ENCODE measurements at places on chromosomes 6 and 20.
A peak's percentile ranks its signal among the peaks of the same experiment; 100 is the strongest.

DNA sequence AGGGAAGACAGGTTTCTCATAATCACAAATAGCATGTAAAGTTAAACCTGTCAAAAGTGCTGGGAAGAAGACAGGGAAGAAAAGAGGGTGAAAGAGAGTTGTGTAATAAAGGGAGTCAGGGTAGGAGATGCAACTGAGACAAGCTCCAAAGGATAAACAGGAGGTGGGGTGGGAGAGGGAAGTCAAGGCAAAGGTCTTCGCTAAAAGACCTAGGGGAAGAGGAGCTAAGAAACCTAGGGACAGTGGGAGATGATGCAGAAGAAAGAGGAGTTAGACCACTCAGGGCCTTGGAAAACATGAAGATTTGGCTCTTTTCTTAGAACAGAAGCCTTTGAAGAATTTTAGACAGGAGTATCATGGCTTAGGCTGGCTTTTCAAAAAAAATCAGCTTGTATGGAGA, 7.0 kb downstream of the PRR3 start:
- no peak for DNase-seq

DNA sequence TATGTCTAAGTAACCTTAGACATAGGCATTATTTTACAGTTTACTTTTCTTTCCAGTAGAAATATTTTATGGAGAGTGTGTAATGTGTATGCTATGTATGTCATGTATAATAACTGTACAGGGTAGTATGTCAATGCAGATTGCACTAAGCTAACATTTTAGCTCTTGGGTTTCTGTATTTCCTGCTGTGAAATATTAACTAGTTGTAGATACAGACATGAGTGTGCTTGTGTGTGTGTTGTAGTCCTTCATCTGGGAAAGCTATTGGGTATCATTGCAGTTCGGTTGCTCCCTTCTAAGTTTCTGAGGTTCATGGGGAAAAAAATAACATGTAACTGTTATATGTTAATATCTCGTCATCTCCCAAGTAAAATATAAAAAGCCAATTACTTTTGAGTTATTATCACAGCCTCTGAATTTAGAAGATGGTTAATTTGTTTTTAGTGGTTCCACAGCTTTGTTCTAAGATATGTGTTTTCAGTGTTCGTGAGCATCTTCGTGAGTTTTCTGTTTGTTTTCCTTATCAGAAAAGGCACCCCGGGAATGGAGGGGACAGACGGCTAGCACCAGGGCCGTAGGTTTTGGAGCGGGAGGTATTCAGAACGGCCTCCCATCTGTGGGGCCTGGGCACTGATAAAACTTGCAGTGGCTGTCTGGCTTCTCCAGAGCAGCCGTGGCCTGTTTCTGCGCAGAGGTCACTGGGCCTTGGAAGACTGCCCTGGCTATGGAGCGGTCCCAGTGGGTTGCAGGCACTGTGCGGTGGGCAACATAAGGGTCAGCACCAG, 215.0 kb downstream of the ARID1B start:
- no peak for DNase-seq

- no peak for DNase-seq
These were observed 23.9 kb upstream of the TOP1 start for GRCh38 chr20:41004531-41005360.

DNA sequence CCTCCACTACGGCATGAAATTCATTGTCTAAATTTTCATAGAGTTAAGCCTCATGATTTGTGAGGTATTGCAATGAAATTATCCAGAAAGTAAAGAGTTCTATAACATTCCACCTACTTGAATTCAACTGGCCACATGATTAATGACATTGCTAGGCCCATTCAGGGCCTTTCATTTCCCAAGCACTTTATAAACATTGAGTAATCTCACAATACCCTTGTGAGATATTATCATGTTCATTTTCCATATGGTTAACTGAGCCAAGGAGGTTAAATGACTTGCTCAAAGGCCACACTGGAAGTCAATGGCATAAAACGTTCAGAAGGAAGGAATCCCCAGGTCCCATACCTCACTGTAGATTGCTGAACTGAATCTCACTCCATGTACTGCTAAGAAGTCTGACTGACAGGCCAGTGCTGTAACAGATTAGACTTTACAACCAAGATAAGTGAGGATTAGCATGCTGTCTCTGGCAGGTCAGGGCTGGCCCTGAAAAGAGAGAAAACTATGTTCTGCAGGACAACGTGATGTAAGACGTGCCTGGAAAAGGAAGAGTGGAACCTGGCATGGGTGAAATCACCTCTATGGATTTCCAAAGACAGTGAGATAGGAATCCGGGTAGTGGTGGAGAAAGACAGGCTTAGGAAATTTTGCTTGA, 75.9 kb upstream of the SPACA1 start:
- DNase-seq = no peak

- no peak for DNase-seq
These were observed 11.3 kb upstream of the TRAM2 start for GRCh38 chr6:52588087-52588709.

- DNase-seq = no peak
These were observed 444.6 kb upstream of the DEFB115 start for GRCh38 chr20:30812739-30813411.

DNA sequence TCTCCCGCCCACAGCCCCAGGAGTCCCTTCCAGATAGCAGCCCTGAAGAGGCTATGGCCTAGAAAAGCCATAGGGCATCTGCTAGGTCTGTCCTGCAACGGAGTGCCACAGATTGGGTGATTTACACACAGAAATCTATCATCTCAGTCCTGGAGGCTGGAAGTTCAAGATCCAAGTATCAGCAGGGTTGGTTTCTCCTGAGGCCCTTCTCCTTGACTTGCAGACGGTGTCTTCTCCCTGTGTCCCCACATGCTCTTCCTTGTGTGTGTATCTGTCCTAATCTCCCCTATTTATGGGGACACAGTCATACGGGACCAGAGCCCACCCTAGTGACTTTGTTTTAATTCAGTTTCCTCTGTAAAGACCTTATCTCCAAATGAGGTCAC, 15.3 kb downstream of the FOXF2 start:
- DNase-seq = no peak

- DNase-seq = no peak
These were observed 56.1 kb downstream of the VSTM2L start for GRCh38 chr20:37958856-37959520.

- DNase-seq = peak; percentile 9
These were observed 21.7 kb downstream of the SMLR1 start for GRCh38 chr6:130848945-130849344.

GRCh38 chr6:149324428-149324827, 6.9 kb downstream of the TAB2 start:
- no peak for DNase-seq

GRCh38 chr6:9248133-9248532, 812.8 kb upstream of the SLC35B3 start:
- no peak for DNase-seq

- no peak for DNase-seq
These were observed 16.0 kb upstream of the FBXO30 start for GRCh38 chr6:145830612-145831011.

- DNase-seq = no peak
These were observed 69.9 kb upstream of the SCGN start for GRCh38 chr6:25582101-25582500.
